ENCODE measurements at places on chromosomes 12 and 14.
A peak's percentile ranks its signal among the peaks of the same experiment; 100 is the strongest.

DNA sequence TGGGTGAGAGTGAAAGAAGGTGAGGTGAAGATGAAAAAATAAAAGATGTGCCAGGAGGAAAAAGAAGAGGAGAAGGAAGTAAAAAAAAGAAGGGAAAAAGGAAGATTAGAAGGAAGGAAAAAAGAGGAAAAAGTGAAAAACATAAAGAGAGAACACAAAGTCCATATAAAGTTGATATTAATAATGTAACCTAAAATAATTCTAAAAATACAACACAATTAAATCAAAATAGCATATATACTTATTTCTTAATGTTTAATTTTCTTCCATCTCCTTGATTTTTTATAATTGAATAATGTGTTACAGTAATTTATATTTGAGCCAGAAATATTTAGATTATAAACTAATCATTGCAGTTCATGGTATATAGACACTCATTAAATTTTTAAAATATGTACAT is 124.4 kb upstream of the NOVA1 start:
- DNase-seq: no peak

DNA sequence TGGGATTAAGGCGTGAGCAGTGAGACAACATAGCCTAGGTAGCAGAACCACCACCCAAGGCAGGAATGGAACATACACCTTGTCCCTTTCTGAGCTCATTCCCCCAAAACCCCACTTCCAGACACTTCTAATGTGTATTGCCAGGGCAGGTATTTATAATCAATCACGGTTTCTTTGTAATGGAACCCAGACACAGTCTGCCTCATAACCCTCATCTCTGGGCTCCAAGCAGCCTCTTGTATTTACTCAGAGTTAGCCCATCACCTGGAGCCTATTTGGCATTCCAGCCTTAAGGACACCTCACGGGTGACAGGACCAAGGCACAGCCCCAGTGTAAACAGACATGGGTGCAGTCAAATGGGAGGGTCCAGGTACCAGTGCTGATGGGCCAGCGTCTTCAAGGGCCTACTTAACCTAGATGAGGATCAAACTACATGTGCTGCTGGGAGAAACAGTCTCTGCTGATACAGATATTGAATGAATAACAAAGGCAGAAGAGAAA is 2.5 kb upstream of the HIGD1C start:
- DNase-seq: no peak

GRCh38 chr12:20120403-20120725 is 248.0 kb upstream of the PDE3A start:
- DNase-seq: no peak

DNA sequence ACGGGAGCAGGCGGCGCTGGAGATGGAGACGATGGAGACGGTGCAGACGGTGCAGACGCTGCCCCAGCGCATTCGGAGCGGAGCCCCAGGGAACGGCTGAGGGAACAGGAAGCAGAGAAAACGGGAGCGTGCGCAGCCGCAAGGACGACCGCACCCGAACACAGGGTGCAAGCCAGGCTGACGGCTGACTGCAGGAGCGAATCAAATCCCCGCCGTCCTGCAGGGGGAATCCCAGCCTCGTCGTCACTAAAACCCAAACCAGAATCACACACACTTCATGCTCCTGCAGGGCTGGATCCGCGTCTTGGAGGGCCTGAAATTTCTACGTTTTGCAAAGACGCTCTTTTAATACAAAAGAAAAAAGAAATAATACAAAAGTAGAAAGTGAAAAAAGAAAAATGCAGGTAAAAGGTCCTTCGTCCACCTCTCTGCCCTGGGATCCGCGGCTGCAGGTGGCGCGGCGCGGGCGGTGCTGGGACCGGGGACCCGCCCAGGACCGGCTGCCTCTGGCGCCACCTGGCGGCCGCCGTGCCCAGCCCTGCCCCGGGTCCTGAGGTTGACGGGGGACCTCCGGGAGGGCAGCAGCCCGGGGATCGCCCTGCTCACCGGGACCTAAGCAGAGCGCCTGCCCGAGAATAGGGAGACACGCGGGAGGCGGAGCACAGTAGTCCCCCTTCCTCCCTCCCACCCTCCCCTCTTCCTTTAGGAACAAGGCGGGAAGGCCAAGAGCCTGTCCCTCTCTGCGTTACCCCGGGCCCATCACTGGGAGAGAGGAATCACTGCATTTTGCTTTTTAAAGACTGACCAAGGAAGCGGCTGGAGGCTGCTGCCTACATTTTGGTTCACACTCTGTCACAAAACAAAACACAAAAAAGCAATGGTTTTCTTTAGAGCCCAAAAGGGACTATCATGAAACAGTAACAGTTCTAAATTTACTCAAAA is 20.1 kb downstream of the STX2 start:
- peak; percentile 58 for DNase-seq

GRCh38 chr14:105851716-105852377 is 325.5 kb downstream of the TMEM121 start:
- no peak for DNase-seq
